Activated CD8-positive, alpha-beta memory T cell treated with anti-CD3 and anti-CD28 coated beads for 1 hour (primary cell): ENCODE measurements at places on chromosomes 12 and 14.

DNA sequence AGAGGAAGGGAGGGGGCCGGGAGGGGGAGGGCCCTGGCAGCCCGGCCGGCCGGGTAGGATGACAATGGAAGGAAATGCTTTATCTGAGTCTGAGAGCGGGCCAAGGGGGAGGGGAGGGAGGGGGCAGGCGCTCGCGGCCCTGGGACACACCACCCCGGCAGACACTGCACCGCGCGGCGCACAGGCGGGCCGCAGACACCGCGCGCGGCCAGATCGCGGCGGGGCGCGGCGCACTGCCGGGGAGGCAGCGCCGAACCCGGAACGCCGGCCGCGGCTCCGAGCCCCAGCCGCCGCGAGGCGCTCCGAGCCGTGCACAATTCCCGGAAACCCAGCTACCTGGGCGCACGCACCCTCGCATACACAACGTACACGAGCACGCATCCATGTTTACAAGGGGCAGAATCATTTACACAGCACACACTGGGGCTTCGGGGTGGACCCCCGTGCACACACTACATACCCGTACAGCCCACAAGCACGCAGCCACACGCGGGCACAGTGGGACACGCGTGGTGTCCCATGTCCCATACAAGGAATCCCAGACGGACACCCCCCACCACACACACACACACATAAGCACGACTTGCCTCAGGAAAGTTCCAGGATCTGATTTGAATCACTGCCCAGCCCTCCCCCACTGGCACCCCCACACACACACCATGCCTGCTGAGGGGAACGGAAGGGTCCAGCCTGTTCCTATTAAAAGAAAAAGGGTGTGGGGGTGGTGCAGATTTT, at the start of gene HDAC7:
Gene HDAC7 (minus strand): TSS at position 8 of the 735 bp plus-strand sequence. CDS start 118 bp downstream, outside the sequence.
- DNase-seq, result no peak

- DNase-seq, result no peak
Observed at GRCh38 chr12:43143278-43143677, 408.7 kb downstream of the ADAMTS20 start.

GRCh38 chr14:69045857-69046475, 66.9 kb upstream of the ACTN1 start:
- no peak for DNase-seq

DNA sequence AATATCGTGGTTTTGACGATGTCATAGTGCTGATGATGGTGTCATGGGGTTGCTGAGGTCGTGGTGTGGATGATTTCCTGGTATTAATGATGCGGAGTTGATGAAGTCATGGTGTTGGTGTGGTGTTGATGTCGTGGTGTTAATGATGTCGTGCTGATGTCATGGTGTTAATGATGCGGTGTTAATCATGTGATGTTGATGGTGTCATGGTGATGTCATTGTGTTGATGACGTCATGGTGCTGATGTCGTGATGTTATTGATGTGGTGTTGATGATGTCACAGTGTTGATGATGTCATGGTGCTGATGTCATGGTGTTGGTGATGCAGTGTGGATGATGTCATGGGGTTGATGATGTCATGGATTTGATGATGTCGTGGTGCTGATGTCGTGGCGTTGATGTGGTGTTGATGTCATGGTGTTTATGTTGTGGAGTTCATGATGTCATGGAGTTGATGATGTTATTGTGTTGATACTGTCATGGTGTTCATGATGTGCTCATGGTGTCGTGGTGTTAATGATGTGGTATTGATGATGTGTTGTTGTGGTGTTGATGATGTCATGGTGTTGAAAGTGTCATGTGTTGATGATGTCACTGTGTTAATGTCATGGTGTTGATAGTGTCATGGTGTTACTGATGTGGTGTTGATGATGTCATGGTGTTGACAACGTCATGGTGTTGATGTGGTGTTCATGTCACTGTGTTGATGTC, 48.5 kb upstream of the RIMBP2 start:
- no peak for DNase-seq

- no peak for DNase-seq
Observed at GRCh38 chr12:8950221-8950527, 729 bp upstream of the M6PR start.

GRCh38 chr14:85313560-85314207, 216.3 kb upstream of the FLRT2 start:
- DNase-seq, result no peak

- DNase-seq, result no peak
Observed at GRCh38 chr14:103594265-103594664, 31.5 kb downstream of the COA8 start.
